Hematopoietic multipotent progenitor cell treated with erythropoietin and hydrocortisone succinate and interleukin-3 and kit ligand, for 17 days (in vitro differentiated cells): ENCODE measurements at places on chromosomes 12 and 14.

GRCh38 chr14:57199921-57200320 lies 68.8 kb downstream of the EXOC5 start:
- DNase-seq = no peak

- DNase-seq = no peak
Observed at GRCh38 chr12:96223411-96224218, 29.4 kb downstream of the ELK3 start.

DNA sequence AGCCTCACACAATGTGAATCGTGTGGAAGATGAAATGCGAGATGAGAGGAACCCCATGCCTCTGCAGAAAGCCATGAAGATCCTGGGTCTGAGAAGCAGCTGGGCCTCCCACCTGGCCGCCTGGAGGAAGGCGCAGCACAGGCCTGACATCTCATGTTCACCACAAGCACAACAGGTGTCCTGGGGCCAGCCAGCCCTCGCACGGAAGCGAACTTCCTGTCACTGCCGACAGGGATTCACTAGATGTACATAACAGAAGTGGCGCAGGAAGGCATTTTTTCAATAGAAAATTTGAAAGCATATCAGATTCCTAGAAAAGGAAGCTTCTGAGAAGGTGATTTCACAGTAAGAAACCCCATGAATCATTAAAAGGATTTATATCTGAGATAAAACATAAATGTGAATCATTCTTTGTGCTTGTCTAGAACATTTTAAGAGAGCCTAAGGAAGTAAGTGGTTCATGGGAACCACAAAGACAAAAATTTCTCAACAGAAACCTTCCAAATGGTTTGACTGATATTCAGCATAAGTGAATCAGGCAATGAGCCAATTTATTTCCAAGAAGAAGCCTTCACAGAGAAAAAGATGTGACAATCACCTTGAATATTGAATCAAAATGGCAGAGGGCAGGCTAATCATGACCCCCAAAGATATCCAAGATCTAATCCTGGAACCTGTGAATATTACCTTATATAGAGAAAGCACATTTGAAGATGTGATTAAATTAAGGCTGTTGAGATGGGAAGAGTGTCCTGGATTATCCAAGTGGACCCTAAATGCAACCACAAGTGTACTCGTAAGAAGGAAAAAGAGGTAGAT lies 311.9 kb downstream of the DUSP6 start:
- no peak for DNase-seq

GRCh38 chr14:106378191-106378590 lies 851.8 kb downstream of the TMEM121 start:
- no peak for DNase-seq

GRCh38 chr14:85279407-85279806 lies 250.5 kb upstream of the FLRT2 start:
- no peak for DNase-seq

DNA sequence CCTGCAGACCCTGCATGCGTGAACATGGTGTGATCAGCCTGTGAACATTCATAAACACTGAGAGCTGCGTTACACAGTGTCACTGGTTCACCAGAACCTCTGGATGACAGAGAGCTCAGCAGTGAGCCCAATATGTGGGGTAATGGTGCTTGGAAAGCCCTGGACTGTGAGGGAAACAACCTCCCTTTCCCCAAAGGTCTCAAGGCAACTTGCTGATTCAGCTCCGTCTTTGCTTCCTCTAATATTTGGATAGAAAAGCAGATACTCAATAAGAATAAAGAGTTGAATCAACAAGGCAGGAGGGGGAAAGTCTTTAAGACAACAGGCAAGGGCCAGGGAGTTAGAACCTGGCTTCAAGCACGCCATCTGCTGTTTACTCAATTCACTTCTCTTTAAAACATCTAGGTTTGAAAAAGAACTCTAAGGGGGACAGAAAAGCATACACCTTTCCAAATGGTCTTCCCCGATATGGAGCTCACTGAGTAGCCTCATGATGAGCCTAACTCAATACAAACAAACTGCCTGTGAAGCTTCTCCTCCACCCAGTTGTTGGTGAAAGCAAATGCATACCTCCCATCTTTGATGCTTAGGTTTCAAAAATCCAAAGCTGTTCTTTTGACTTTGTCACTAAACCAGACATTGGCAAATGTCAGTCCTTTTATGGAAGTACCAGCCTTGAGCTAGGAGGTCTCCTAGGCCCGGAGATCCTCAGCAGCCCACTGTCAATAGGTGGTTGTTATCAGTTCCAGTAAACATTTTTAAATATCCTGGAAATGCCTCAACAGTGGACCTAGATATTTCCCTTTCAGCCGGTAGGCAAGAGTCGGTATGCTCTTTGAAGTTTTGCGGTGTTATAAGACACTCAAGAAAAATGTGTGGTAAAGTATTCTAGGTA lies 76.1 kb downstream of the SAMD4A start:
- DNase-seq = no peak

DNA sequence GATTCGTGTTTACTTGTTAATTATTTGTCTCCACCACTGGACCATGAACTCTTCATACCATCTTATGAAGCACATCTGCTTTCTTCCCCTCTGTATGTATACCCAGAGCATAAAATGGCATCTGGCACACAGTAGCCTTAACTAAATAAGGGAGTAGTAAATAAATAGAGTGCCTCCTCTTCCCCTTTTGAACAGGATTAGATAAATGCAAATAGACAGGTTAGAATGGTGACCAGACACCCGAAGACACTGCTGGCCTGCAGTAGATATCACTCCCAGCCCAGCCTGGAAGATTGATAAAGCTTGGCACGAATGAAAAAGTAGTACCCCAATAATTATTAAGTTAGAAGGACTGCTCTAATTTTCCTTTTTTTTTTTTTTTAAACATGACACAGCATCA lies 6.9 kb downstream of the GALNT4 start:
- peak; percentile 62 for DNase-seq

GRCh38 chr12:3594966-3595365 lies 104.0 kb downstream of the PRMT8 start:
- DNase-seq = no peak

DNA sequence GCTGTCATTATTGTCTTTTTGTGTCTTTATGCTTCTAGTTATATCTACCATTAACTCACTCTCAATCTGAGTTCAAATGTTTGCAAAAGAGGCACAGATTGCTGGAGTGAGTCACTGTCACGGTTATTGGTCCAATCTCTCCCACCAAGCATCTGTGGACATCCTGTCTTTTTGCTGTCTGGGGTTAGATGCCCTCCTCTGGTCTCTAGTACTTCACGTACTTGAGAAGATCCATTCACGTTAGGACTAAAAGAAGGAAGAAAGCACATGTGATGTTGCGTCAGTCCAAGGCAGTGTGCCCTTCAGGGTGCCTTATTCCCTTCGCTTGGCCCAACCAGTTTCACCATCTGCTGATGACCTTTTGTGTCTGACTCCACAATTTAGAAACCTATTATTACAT lies 72.3 kb upstream of the STXBP6 start:
- no peak for DNase-seq

DNA sequence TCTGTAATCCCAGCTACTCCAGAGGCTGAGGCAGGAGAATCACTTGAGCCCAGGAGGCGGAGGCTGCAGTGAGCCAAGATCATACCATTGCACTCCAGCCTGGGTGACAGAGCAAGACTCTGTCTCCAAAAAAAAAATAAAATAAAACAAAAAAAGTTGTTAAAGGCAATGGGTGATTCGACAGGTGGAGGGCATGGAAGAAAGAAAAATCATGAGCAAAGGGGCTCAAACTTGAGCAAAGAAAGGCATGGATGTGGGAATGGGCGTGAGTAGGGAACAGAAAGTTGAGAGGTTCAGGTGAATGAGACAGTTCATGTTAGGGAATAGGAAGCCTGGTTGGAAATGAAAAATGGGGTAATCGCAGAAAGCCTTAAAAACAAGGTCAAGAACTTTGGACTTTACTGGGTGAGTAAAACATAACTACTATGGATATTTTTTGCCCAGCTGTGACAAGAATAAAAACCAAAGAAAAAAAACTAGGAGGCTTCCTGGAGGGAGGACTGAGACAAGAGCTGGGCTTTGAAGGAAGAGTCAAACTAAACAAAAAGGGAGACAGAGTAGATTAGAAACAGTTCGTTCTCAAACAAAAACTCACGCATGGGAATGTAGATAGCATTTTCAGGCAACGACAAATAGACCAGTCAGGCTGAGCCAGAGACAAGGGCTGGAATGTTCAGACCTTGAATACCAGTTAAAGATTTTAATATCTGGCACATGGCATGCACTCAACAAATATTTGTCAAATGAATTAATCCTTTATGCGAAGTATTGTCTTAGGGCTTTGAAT lies 18.8 kb downstream of the PYM1 start:
- no peak for DNase-seq

GRCh38 chr14:92551044-92551841 lies 37.7 kb downstream of the RIN3 start:
- no peak for DNase-seq

GRCh38 chr12:5185435-5186069 lies 141.9 kb downstream of the KCNA5 start:
- no peak for DNase-seq

- no peak for DNase-seq
Observed at GRCh38 chr12:57623385-57623784, 9.6 kb downstream of the B4GALNT1 start.

DNA sequence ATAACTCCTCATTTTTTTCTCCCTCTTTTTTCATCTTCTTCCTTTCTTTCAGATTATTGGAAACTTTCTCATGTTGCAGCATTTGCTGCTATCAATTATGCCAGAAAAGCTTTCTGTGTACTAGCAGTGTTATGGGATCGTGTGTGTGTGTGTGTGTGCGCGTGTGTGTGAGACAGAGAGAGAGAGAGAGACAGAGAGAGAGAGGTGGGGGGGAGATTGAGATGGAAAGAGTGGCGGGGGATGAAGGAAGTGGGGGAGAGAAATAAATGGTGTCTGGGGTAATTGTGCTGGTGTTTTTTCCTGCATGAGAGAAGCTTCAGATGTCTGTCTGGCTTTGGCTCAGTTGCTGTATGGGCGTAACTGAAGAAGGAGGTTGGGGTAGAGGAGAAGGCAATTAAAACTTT lies 268.9 kb downstream of the RAD51B start:
- DNase-seq = no peak
